ENCODE measurements at places on chromosomes 11 and 22.

DNA sequence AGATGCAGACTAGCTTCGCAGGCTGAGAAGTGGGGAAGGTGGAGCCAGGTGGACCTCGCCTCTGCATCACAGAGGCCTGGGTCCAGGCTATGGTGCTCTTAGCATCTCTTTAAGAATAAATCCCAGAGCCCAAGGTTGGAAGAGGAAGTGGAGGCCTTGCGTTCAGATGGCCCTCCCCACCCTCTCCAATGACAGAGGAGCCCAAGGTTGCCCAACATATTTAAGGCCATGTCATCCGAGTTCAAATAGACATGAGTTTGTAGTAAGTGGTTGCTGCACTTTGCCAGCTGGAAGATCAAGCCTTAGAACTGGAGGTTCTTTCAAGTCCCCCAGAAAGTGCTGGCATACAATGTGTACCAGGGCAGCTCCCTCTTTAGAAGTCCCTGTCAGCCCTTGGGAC is 47.1 kb upstream of the HORMAD2 start:
- DNase-seq: no peak

DNA sequence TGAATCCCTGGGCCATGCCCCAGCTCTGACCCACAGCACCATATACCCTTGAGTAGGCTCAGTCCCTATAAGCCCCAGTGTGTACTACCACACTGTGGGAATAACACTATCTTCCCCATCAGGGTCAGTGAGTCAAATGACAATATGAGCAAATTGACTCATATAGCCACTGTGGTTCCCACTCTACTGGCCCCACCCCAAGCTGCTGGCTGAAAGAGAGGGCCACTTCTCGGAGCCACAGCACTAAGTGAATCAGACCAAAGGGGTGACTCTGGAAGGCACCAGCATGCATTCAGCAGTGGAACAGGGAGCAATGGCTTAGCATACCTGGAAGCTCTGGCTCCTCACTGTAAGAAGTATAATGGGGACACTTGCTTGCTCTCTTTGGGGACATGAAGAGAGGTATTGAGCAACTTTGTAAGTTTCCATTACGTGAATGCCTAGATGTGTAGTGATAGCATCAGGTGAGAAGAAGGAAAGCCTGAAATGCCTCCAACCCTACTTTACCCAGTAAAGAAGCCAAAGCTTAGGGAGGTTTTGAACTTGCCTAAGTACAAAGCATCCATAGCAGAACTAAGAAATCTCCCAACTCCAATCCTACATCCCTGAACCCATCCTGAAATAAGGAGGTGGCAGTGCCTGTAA is 13.5 kb downstream of the CD59 start:
- no peak for DNase-seq

DNA sequence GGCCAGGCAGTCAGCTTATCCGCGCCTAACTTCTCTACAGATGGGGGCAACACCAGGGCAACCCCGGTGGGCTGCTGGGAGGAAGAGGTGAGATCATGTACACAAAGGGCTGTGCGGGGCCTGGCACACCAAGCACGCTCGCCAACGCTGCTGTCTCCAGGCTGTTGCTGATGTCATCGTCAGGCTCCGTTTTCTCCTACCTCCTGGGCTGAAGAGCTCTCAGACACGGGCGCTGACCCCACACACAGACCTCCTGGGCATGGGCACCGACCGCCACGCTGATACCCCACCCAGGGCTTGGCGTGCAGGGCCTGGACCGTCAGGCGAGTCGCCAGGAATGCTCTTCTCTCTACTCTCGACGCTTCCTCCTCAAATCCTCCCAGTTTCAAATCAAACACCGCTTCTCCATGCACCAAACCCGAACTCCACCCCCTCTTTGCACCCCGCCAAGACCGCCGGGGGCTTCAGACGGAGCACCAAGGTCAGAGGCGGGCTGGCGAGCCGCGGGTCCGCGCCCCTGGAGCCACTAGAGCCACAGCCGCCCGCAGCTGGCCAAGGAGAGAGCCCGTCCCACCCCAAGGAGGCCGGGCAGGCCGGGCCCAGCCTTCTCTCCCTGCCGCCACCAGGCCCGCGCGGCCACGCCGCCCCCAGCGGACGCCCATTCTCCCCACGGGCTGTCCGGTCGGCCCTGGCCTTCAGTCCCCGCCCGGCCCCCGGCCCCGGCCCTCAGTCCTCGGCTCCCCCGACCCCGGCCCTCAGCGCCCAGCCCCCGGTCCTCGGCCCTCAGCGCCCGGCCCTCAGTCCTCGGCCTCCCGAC is 772 bp downstream of the SBF1 start:
- no peak for DNase-seq

- no peak for DNase-seq
Observed at GRCh38 chr11:35968386-35969088, 24.7 kb downstream of the LDLRAD3 start.

GRCh38 chr11:39221550-39222138 is 2237.8 kb downstream of the LRRC4C start:
- DNase-seq: no peak

DNA sequence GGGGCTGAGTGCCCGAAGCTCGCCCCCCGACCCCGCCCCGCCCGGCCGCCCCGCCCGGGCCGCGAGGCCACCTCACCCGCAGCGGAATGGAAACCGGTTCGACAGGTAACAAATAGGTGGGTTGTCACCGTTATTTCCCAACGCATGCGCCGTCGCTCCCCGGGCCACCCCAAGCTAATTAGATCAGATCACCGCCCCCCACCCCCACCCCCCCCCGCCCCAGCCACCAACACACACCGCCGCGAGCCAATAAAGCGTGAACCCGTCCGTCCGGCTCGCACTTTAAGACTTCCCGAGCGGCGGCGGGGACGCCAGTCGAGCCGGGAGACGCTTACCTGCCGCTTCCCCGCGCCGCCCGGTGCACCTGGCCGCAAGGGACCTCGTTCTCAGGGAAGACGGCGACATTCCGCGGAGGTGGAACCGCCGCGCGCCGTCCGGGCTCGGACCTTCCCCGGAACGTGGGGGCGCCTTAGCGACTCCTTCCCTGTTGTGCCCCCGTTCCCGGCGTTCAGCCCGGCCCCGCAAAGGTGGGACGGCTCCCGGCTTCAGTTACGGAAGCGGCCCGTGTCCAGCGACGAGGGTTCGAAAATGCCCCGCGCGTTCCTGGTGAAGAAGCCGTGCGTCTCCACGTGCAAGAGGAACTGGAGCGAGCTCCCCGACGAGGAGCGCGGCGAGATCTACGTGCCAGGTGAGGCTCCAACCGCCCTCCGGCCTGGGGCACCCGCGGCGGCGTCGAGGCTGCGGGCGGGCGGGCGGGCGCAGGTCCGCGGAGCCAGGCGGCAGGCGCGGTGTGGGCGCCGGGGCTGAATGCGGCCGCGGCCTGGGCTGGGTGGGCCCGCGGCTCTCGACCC is at the start of gene OVOL1:
OVOL1 (plus strand) TSS at position 278 of the 851 bp plus-strand sequence; CDS start at position 589, 311 bp downstream.
- no peak for DNase-seq

DNA sequence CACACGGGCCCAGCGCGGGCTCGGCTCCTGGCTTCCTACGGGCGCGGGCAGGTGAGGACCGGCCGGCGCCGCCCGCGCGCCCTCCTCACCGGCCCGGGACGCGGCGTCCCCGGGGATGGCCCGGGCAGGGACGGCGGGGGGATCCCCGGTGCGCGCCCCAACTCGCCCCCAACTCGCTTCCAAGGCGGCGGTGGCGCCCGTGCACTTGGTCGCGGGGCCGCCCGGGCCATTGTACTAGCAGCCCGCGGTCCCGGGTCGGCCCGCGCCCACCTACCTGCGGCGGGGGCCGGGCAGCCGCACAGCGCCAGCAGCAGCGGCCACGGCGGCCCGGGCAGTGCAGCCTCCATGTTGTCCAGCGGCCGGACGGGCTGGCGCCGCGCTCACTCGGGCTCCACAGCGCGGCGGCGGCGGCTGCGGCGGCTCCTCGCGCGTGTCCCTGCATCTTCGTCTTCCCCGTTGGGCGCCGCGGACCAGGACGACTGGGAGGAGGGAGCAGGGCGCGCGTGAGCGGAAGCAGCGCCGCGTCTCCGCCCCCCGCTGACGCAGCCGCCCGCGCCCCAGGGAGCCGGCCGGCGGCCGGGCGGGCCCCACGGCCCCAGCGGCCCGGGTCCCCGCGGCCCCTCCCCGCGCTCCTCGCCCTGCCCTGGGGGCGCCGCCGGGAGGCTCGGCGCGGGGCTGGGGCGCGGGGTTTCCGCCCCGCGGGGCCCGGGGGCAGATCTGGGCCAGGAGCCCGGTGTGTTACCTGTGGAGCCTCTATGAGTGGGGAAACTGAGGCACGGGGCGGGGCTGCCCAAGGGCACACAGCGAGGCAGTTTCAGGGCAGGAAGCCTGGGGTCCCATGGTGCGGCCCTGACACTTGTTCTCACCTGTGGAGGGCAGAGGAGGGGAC is 159.3 kb upstream of the GRK3 start:
- peak; percentile 15 for DNase-seq

GRCh38 chr11:65856689-65857499 is 1.1 kb downstream of the CFL1 start:
- DNase-seq: peak; percentile 79

DNA sequence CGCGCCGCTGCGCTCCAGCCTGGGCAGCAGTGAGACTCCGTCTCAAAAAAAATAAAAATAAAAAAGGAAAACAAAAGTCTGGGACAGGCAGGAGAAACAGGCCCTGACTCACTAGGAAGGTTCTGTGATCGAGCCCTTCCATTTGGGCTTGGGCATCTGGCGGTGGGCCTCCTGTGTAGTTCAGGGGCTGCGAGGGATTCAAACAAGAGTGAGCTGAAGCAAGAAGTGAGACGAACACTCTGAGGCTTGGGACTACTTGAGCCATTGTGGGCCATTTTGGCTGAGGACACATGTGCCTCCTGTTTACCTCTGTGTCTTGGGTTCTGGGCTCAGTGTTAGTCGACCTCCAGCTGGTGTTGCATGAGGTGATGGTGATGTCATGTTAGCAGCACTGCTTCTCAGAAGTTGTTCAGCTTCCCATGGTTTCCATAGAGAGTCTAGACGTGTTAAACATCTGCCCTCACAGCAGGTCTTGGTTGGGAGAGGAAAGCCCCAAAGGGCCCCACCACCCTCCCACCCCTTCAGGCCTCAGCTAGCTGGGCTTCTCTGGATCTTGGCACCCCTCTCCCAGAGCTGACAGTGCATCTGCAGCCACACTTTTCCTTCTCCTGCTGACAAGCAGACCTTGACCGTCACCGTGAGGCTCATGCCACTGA is 57.8 kb downstream of the MED15 start:
- no peak for DNase-seq

DNA sequence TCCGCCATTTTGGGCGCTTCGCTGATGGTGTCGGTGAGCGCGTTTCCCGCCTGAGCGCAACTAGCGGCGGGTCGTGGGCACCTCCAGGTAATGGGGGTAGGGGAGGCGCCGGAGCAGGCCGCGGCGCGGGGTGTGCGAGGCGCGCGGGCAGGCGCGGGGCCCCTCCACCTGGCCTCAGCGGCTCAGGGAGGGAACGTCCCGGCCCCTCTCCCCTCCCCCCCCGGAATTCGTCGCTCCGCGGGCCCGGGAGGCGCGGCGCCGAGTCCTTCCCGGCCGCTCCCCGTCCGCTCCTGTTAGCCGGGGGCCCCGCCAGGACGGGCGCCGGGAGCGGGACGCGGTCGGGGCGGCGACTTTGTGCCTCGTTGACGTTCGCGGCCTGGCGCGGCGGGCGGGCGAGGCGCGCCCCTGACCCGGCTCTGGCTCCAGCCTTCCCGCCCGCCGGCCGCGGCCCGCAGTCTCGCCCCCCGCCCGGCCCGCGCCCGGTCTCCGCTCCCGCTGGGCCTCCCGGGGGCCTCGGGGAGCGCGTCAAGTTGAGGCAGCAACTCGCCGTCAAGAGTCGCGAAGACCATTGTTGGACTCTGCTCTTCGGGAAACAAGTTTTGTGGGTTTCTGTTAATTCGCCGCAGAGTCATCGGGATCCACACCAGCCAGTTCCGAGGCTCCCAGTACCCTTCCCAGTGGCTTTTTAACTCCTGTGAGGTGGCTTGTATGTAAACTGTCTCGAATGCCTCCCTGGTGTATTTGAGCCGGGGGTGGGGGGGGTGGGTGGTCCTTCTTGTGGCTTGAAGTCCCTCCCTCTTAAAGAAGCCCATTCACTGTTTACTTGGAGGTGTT is at the start of gene PPP6R3:
PPP6R3 (plus strand) TSS at position 12 of the 834 bp plus-strand sequence. CDS start 76,913 bp downstream, outside the sequence.
- DNase-seq: no peak

DNA sequence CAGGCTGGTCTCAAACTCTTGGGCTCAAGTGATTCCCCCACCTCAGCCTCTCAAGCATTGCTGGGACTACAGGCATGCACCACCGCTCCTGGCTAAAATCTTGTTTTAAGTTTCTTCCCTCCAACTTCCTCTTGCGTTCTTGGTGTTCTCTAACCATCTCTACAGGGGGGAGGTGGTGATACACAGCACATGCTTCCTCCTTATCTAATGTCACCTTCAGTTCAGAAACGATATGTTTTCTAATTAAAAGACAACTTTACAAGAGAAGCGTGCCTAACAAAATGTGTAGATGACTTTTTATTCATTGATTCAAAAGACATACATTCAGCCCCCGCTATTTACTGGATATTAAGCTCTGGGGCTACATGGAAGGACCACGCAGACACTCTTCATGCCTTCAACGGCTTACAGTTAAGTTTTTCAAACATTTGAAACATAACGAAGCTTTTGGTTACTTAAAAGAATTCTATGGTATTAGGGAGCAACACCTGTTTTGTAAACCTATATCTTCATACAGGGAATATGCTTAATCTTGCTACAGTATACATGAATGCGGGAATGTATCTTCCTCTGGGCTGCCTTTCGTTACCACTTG is 933 bp upstream of the DLAT start:
- no peak for DNase-seq

DNA sequence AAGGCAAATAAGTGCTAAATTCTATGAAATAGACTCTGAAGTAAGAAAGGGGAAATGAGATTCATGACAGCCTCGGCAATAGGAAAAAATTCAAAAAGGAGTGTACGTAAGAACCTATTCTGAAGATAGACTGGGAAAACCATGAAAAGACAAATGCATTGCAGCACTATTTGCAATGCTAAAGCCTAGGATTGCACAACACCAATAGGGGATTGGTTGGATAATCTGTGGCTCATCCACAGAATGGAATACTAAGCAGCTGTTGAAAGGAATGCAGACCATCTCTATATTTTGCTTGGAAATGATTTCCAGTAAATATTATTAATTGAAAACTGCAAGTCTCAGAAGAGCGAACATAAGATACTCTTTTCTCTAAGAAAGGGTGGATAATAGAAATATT is 91.7 kb upstream of the CLMP start:
- no peak for DNase-seq

DNA sequence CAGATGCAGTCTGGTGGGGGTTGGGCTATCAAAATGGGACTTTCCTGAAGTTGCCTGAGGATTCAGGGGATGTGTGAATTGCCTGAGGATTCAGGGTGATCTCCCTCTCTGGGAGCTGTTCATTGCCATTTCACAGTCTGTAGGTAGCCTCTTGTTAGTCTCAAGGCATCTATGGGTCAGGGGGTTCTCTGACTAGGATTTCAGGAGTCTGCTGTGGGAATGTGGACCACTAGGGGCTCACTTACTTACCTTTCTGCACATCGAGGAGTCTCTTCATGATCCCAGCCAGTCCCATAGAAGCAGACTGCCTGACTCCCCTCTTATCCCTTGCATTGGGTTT is 54.0 kb downstream of the KCNQ1OT1 start:
- no peak for DNase-seq

- DNase-seq: no peak
Observed at GRCh38 chr11:118258410-118258809, 5.7 kb downstream of the MPZL2 start.

DNA sequence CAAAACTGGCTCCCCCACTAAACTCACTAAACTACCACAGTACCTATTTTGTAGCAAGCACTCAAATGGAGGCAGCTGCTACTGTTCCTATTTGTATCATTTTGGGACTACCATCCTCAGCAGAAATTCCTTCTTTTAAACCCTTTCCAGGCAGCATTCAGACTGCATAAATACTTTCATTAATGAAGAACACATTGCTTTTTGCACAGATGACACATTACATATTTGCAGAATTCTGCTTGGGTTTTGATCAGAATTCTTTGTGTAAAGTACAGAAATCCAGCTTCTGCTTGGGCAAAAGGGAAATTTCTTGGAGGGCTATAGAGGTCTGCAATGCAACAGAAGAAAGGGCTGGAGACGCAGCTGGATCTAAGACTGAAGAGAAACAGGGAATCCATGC is 24.2 kb downstream of the RBX1 start:
- no peak for DNase-seq

All from stimulated activated CD4-positive, alpha-beta T cell treated with anti-CD3 and anti-CD28 coated beads, Interleukin-12 subunit alpha, Interleukin-12 subunit beta, amount 100 ng/mL, for 24 hours (primary cell).